ENCODE measurements at places on chromosomes 11 and 22.
A peak's percentile ranks its signal among the peaks of the same experiment; 100 is the strongest.

- no peak for DNase-seq
These were observed 693 bp upstream of the LINC01488 start for GRCh38 chr11:69480547-69481392.

DNA sequence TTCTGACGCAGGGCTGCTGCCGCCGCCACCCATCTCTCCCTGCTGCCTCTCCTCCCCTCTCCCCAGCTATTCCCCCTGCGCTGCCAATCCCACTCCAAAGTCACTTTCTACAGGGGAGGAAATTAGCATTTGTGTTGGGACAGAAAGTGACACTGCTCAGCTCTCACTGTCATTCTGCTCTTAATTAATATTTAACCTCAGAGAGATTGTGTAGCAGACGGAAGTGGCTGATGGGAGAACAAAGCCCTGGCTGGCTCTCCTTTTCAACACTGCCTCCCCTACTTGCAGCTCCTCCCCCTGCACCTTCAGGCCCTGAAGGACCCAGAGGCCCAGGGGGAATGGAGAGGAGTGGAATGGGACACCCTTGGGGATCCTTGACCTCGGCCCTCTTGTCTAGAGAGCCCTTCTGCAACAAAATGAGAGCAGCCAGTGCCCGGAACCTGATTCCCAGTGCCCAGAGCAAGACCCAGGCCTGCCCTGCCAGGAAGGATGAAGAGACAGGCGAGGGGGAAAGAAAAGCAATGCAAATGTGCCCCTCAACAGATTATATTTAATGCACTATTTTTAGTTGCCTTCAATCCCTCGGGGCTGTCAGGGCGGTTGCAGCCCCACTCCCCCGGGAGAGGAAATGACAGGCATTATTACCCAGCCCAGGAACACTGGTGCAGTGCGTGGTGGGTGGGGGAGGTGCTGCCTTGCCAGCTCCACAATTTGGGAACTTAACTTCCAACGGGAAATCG lies 14.6 kb upstream of the NRGN start:
- peak; percentile 42 for DNase-seq

DNA sequence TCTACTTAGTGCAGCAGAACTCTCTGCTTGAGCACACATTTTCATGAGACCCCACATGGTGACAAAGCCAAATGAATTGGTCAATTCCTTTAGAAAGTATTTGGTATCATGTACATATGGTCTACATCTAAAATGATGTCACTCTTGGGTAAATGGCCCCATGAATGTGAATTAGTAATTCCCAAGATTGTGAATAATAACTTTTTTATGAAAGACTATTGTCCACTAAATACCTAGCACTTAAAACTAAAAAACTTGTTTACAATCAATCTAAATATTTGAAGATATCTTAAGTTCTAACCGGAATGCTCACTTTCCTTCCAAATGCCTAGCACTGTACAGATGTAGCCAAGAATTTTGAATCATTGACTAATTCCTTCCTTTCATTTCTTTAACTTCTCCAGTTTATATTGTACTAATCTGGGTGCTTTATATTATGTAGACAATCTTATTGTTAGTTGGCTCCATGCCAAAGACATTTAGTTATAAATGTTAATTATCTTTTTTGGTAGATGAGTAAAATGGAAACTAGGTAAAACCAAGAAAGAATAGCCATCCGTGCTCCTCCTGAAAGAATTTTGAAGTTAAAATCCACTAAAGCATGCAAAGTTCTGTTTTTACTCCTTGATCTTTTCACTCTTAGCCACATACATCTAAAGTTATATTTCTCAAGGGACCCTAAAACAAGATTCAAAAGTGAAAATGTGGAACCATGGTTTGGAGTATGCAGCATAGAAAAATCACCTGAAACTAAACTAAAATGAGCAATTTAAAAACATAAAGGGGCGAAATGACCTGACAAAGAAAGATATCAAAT lies 145.0 kb upstream of the ARHGAP20 start:
- no peak for DNase-seq

- no peak for DNase-seq
These were observed 11.5 kb downstream of the PPME1 start for GRCh38 chr11:74182635-74183034.

DNA sequence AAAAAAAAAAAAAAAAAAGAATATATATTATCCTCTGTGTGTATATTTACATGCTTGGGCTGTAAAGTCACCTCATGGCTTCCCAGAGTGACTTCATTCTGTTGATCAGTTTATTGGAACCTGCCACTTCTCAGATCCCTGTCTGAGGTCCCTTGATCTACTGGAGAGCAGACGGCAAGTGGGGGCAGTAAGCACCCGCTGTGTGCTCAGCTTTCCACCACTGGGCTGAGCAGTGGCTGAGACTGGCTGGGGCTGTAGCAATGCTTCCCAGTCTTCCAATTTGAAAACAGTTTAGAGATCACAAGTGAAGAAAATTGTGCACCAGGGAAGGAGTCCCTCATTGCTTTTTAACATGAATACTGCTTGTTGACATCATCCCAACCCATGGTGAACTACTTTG lies 6.9 kb upstream of the RBM4B start:
- DNase-seq: no peak

- DNase-seq: no peak
These were observed 17.8 kb downstream of the PRR5 start for GRCh38 chr22:44719586-44720368.

DNA sequence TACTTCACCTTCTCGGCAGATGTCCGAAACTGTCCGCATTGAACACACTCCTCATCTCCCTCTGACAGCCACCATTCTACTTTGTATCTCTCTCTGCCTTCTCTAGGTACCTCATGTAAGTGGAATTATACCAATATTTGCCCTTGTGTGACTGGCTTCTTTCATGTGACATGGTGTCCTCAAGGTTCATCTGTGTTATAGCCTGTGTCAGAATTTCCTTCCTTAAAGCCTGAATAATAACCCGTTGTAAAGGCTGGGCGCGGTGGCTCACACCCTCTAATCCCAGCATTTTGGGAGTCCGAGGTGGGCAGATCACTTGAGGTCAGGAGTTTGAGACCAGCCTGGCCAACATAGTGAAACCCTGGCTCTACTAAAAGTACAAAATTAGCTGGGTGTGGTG lies 40.4 kb upstream of the PPP6R3 start:
- DNase-seq: no peak

GRCh38 chr11:12287374-12288211 lies 89.8 kb upstream of the PARVA start:
- DNase-seq: peak; percentile 17

DNA sequence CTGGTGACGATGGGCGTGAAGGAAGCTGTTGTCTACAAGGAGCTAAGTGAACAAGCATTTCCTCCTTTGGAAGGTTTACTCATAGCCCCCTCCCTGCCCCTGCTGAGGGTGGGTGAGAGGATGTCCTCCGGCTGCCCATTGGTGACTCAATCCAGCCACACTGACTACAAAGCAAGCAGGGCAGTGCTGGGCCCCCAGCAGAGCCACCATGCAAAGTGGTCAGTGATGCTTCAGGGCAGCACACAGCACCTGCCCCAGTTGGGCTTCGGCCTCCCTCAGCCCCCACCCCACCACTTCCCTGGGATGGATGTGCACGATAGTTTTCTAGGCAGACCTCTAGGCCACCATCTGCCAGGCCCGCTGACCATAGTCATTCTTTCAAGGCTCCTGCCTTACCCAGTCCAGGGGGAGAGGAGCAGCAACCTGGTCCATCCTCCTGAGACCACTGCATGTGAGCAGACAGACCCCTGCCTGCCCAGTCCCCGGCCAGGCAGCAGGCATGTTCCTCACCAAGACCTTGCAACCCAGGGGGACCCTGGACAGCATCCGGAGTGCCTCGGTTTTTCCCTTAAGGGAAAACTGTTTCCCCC lies 125.1 kb downstream of the BCR start:
- no peak for DNase-seq

DNA sequence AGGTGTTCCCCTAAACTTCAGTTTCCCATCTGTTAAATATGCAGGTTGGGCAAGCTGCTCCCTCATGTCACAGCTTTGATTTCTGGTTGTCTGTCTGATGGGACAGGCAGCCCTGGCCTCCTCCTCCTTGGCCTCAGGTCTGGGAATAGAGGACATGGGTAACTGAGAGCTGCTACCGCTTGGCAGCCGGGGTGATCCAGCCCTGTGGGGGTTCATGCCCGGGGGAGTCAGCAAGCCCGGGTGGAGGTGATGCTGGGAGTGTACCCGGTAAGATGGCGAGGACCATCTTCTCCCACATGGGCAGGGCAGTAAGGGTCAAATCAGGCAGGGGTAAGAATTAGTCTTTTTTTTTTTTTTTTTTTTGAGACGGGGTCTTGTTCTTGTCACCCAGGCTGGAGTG lies 845.0 kb downstream of the TBC1D22A start:
- no peak for DNase-seq

DNA sequence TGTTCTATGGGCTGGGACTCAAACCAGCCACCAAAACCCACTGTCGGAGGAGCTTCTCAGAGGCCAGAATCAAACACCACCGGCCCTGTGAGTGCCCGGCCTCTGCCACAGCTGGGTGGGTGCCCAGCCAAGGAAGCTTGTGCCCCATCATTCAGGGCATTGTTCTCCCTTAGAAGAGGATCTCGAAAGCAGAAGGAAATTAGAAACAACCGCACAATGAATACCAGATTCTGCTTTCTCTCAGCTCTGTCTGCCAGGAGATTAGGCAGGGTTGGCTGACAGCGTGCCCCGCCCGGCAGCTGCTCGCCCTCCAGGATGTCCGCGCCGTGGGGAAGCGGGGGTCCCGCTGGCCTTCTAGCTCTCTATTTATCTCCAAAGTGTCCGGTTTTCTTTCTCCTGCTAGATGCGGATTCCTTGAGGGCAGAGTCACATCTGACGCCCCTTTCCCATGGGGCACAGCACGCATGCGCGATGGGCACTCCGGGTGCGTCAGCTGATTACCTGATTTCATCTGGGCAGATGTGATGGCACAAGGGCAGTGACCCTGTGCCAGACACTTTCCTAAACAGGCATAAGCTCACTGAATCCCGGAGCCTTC lies 25.5 kb downstream of the SCGB1A1 start:
- peak; percentile 73 for DNase-seq

DNA sequence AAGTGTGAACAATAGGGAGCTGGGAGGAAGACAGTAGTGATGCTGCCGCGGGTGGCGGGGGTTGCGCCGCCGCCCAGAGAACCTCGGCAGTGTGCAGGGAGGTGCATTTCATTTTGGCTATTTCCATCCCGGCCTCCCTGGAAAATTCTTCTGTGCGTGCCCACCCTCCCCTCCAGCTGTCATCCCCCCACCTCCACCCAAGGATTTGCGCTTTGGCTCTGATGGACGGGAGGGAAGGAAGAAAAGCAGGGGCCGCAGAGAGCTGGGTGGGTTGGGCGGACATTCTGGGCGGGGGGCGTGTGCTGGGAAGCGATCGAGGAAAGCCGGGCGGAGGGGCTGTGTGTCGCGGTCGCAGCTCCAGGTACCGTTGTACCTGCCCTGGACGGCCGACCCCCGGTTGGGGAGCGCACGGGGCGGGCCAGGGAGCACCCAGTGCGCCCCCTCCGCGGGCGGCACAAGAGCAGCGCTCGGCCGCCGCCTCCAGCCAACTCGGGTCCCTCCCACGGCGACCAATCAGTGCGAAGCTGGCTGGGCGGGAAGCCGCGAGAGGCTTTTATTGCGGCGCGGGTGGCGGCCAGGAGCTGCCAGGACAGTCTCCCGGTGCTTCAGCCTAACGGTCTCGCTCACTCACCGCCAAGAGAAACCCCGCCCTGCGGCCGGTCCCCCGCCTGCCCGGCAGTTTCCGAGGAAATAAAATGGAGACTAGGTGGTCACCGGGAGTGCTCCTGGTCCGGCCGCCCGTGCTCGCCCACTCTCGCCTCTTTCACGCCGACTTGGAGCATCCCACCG lies 1.6 kb downstream of the NCAM1 start:
- DNase-seq: peak; percentile 17

GRCh38 chr11:47152953-47153950 lies 23.4 kb downstream of the ARFGAP2 start:
- peak; percentile 69 for DNase-seq

DNA sequence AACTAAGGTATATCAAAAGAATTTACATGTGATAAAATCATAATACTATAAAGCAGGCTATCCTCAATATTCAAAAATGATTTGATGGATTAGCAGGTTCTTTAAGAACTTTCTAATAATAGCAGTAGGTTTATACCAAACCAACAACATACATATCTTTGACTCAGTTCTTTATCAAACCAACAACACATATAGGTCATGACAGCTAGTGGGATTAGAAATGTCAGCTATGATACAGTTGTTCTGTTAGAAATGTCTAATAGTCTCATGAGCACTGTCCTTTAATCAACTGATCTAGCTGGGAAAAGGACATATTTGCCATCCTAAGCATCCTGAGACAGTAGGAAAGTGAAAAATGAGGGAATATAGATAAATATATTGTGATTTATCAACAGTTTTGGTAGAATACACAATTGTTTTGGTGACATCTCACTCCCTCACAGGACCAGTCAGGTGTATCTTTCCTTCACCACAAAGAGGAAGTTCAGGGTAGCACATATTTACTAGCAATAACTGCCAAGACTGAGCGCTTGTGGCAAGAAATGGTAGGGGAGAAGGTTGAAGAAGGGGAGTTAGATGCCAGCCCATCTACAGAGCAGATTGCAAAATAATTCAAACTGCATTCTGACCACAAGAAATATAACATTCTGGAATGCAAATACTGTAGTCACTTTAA lies 90.8 kb upstream of the APOA1 start:
- peak; percentile 60 for DNase-seq

DNA sequence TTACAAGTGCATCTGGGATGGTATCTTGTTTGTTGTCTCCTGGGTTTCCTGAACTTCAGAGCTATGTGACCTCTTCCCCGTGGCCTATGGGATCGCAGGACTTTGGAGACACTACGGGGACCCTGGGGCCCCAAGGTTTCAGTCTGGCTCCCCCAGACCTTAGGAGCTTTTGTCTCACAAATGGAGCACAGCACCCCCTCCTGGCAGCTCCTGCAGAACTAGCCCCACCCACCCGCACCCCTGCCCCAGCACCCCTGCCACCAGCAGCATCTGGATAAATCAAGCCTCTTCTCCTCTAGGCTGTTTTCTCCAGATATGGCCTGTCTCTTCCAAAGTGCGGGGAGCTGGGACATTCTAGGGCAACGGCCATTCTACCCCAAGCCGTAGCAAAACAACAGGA lies 10.4 kb downstream of the RCOR2 start:
- DNase-seq: peak; percentile 71

- DNase-seq: no peak
These were observed at the start of gene SHISAL1 for GRCh38 chr22:44312766-44313165. Gene SHISAL1 (minus strand): TSS chr22:44312951. CDS start chr22:44300945, 12,006 bp downstream.

DNA sequence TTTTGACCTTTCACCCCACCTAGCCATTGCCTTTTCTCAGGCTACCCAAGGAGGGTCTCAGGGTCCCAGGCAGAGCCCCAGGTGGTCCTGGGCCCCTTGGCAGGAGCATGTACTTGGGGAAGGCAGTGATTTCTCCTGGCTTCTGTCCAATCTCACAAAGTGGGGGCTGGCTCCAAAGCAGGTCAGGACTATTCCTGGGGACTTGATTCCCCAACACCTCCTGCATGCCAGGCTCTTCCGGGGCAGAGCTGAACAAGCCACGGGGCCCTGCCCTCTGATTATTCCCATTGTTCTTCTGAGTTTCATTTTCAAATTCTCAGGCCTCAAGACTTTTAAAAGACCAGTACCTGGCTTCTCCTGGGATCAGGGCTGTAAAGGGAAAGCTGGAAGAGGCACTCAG lies 1.5 kb upstream of the TCF20 start:
- DNase-seq: no peak
